EL (cell line): ENCODE measurements at places on chromosomes 1 and 21.

GRCh38 chr1:165375623-165376022 is 19.1 kb upstream of the LMX1A start:
- no peak for DNase-seq

DNA sequence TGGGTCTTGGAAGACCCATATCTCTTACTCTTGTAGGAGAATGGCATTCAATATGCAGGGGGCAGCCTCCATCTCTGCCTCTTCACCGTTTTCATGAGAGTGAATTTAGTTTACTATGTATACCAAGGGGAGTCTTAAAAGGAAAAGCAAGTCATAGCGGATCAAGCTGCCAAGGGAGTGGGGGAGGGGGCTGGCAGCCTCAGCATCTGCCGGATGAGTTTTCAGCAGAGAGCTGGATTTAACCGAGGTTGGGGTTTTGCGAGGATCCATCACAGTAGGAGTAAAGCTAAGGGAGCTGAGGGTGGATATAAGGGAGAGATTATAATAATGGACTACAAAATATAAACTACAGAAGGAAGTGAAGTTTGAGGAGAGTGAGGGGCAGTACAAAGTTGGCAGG is 9.9 kb downstream of the CD160 start:
- DNase-seq = no peak

DNA sequence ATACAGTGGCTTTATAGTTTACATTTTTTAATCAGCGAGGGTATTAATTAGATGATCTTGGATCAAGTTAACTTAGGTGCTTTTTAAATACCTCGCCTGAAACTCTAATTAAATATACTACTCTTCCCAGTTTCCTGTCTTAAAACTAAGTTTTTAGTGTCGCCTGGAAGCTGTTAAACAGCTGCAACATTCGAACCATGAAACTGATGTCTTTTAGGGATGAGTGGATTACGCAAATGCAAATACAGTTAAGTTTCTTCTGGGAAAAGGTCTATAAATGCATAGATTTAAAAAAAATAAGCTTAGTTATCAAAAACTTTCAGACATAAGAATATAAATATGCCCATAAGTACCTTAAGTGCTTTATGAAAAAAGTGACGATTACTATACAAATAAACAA is 228.3 kb downstream of the PTPRC start:
- no peak for DNase-seq

GRCh38 chr1:157335056-157335455 is 196.9 kb upstream of the ETV3 start:
- no peak for DNase-seq

DNA sequence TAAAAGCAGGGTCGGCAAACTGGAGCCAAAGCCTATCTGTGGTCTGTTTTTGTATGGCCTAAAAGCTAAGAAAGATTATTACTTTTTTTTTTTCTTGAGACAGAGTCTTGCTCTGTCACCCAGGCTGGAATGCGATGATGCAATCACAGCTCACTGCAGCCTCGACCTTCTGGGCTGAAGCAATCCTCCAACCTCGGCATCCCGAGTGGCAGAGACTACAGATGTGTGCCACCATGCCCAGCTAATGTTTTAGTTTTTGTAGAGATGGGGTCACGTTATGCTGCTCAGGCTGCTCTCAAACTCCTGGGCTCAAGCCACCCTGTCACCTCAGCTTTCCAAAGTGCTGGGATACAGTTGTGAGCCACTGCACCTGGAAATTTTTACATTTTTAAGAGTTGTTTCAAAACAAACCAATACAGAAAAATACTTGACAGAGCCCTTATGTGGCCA is 6.5 kb upstream of the GLRX2 start:
- peak; percentile 90 for DNase-seq

GRCh38 chr1:65572701-65573421 is 152.4 kb downstream of the LEPR start:
- no peak for DNase-seq

GRCh38 chr1:26283871-26284596 is 4.1 kb downstream of the SH3BGRL3 start:
- no peak for DNase-seq

DNA sequence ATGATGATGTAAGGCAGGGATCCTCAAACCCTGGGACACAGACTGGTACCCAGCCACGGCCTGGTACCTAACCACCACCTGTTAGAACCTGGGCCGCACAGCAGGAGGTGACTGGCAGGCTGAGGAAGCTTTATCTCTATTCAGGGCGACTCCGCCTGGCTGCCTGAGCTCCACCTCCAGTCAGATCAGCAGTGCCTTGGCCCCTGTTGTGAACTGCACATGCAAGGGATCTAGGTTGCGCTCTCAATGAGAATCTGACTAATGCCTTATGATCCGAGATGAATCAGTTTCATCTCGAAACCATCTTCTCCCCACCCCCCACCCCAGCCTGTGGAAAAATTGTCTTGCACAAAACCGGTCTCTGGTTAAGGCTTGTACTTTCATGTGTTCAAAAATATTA is 4.2 kb downstream of the RNPC3 start:
- DNase-seq = peak; percentile 21

GRCh38 chr1:4312024-4312423 is 342.4 kb upstream of the AJAP1 start:
- no peak for DNase-seq

GRCh38 chr1:246595146-246595545 is 28.9 kb downstream of the CNST start:
- no peak for DNase-seq

GRCh38 chr1:64147045-64147724 is 56.2 kb upstream of the UBE2U start:
- no peak for DNase-seq

- no peak for DNase-seq
Measured at GRCh38 chr1:206782448-206782847, 10.2 kb upstream of the IL10 start.

DNA sequence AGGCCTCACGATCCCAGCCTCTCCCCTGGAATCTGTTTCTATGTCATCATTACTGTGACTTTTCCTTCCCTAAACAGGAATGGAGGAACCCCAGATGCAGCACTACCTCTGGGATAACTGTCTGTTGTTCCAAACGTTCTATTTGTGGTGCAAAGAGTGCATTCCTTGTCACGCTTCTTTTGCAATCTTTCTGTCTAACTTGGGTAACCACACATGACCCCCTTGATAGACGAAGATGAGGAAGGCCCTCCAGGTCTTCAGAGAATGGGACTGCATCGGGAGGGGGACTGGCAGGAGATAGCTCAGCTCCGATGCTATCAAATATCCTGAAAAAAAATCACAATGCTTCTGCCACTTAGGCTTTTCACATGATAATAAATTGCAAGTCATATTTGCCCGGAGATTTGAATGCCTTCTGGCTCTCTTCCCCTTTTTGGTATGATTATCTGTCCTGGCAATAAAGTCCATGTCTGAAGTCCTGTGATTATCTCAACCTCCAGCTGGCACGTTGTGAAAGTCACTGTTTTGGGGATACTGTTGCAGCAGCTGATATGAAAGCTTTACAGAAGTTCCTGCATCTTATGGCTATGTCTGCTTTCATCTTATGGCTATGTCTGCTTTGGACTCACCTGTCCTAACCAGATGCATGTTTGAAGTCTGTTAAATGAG is 148.7 kb upstream of the LMO4 start:
- DNase-seq = no peak

DNA sequence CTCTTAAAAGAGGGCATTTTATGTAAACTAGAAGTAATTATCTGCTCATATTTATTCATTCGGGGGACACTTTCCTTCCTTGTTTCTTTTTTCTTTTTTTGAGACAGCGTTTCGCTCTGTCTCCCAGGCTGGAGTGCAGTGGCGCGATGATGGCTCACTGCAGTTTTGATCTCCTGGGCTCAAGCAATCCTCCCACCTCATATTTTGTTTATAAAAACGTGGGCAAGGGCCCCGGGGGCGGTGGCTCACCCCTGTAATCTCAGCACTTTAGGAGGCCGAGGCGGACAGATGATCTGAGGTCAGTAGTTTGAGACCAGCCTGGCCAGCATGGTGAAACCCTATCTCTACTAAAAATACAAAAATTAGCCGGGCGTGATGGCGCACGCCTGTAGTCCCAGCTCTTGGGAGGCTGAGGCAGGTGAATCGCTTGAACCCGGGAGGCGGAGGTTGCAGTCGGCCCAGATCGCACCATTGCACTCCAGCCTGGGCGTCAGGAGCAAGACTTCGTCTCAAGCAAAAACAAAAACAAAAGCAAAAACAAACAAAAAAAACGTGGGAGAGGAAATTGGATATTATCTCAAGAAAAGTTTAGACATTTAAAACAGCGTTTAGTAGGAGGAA is 926 bp upstream of the DFFA start:
- DNase-seq = no peak

- no peak for DNase-seq
Measured at GRCh38 chr1:19439464-19440171, 45.7 kb downstream of the CAPZB start.

DNA sequence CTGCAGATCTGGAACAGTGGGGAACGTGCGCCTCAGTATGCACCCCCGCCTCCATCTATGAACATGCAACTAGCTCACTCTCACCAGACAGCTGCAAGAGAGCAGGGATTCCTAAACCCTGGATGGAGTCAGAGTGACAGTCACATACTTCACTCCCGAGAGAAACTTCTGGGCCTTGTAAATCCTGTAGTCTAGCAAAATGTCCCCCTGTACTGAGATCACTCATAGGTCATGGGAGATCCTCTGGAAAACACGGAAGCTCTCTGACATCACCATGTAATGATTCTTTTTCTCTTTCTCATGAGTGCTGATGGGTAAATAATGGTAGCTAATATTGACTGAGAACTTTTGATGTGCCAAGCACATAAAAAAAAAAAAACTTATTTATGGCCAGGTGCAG is 23.4 kb upstream of the TARDBP start:
- no peak for DNase-seq

GRCh38 chr1:12472798-12473551 is 145.0 kb downstream of the DHRS3 start:
- DNase-seq = no peak

- peak; percentile 83 for DNase-seq
Measured at GRCh38 chr1:100622966-100623762, 85.2 kb downstream of the GPR88 start.

DNA sequence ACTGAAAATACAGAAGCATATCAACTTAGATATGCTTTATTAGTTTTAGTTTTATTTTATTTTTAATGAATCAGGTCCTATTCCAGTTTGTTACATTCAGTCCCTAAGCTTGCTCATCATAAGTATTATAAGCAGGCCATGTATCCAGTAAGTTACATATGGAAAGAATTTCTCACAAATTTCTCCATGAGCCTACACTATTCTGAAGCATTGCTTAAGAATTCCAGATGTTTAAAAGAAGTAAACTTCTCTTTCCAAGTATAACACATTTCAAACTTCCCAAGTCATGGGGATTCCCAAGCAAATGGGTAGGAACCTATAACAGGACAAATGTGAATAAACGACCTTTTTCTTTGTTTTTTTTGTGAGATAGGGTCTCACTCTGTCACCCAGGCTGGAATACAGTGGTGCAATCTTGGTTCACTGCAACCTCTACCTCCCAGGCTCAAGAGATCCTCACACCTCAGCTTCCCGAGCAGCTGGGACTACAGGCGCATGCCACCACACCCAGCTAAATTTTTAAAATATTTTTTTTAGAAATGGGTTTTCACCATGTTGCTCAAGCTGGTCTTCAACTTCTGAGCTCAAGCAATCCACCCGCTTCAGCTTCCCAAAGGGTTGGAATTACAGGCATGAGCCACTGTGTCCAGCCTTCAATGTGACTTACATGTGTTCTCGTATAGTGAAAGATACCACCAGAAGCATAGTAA is 39.0 kb downstream of the ST7L start:
- DNase-seq = no peak

DNA sequence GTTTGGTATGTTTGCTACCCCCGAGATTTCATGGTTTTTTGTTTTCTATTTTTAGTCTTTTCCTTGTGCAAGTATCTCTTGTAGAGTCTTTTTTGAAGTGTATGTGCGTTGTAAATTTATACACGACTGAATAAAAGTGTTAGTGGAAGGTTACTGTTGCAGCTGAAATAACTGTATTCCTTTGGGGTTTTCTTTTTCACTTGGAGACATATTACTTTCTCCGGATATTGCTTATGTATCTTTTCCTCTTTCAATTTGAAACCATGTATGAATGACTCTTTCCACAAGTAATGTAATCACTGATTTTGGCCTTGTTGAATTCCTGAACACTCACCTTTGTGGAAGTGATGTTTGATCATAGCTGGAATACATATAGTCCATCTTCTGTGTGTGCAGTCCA is 956 bp downstream of the URB2 start:
- no peak for DNase-seq

DNA sequence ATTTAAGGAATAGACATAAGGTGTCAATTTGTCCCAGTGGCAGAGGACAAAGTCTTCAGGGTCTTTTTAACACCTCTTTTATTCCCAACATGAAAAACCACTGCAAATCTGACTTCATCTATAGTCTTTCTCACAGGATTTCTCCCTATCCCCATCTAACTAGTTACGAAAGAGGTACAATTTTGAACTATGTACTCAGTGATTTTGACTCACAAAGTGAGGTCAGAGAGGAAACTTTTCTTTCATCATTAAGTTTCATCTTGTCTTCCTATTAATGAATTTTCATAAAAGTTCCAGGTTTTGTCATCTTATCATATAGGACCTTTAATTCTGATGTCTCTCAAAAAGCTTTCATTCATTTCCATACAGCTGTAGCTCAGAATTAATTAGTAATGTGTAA is 63.3 kb downstream of the ASH1L start:
- DNase-seq = no peak

DNA sequence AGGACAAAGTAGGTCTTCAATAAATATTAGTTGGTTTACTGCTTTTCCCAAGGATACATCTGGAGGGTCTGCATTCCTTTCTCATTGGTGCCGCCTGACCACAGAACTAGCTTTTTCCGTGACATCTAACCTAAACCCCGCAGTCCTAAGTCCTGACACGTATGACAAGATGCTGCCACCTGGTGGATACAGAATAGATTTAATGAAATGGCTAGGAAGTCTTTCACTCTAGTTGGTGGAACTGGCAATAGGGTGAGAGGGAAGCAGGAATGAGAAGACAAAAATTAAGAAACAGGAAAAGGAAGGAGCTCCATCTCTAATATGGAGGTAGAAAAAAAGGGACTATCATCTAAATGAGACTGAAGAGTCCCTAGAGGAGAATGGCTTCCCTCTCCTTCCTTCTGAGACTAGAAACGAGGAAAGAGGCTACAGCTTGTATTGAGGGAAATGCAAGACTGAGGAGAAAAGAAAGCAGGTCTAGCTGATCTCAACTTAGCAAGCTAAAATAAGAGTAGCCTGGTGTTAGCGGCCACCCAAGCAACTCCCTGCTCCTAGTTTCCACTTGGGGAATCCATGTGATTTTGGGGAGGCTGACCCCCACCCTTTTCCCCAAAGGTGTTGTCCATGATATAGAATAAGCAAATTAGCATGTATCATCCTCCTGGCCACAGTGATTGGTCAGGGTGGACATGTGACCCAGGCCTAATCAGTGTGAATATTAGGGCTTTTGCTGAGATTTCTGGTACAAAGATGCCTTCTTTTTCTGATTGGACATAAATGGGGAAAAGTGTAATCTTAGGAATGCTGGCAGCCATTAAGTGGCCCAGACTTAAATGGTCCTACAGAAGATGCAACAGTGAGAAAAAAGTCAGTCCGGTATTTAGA is 5.9 kb downstream of the RFX5 start:
- DNase-seq = peak; percentile 88

GRCh38 chr1:238324211-238324864 is 433.6 kb upstream of the ZP4 start:
- DNase-seq = no peak

- no peak for DNase-seq
Measured at GRCh38 chr1:222247081-222247480, 300.8 kb downstream of the HHIPL2 start.

- no peak for DNase-seq
Measured at GRCh38 chr1:33021567-33022431, 14.9 kb downstream of the AK2 start.
